Activated T-cell treated with anti-CD3 and anti-CD28 coated beads, Interleukin-2, amount 50 U/mL, for 24 hours (primary cell): ENCODE measurements at places on chromosomes 6 and 20.

GRCh38 chr6:25288518-25288917 lies 9.3 kb downstream of the CARMIL1 start:
- DNase-seq = no peak
- peaks cover 2% of the 10 kb centered on the region for H3K4me1 ChIP-seq
- no peak overlapping the region for H3K4me3 ChIP-seq
- H3K36me3 ChIP-seq = peaks cover 3% of the 10 kb centered on the region

DNA sequence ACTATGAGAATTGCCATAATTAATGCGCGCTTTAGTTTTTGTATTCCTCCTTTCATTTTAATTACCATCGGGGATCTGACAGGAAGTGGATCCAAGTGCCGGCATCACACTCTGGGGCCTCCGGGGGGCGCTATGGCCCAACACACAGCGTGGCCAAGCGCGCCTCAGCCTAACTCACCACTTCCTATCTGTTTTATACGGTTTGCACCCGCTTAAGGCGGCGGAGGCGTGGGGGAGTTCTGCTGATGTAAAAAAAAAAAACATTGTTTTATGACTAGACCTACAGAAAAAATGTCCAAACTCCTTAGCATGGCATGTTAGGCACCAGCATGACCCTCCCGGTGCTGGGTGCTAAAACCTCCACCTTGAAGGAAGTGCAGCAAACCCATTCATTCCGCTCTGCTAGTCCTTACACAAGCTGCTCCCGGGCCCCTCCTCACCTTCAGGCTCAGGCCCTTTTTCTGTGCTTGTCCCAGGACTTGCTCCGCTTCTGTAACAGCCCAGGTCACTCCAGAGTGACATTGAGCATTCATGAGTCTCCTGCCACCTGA lies 4.5 kb upstream of the EBF4 start:
- H3K36me3 ChIP-seq = no peaks in the 10 kb centered on the region
- H3K4me3 ChIP-seq = peak overlapping the region; percentile 36
- H3K4me1 ChIP-seq = peaks cover 20% of the 10 kb centered on the region

DNA sequence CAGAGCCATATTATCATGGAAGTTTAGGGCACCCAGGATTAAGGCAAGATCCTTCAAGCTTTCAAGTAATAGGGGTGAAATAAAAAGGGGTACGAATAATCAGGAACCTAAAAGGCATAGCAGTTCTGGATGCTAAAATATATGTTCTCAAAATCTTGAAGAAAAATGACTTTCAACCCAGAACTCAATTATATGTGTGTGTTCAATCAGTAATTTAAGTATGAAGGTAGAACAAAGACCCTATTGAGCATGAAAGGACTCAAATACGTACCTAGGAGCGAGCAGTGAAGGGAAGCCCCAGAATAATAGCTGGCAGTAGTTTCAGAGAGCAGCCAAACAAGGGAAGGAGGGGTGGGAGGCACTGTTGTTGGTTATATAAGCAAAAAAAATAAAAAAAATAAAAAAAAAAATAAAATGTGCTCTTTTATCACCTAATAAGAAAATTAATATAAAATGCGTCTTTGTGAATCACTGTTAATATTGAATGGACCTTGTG lies 45.4 kb downstream of the MYO6 start:
- H3K27me3 ChIP-seq = peaks cover 11% of the 10 kb centered on the region
- H3K4me1 ChIP-seq = no peaks in the 10 kb centered on the region
- no peak for DNase-seq

- H3K36me3 ChIP-seq = peaks cover 18% of the 10 kb centered on the region
- peaks cover 53% of the 10 kb centered on the region for H3K4me1 ChIP-seq
- no peak overlapping the region for H3K4me3 ChIP-seq
- no peaks in the 10 kb centered on the region for H3K27me3 ChIP-seq
These were observed 339.0 kb downstream of the SYNE1 start for GRCh38 chr6:152298055-152298647.

GRCh38 chr6:40706178-40706577 lies 119.0 kb upstream of the LRFN2 start:
- H3K4me3 ChIP-seq = no peak overlapping the region
- peaks cover 15% of the 10 kb centered on the region for H3K27me3 ChIP-seq
- no peaks in the 10 kb centered on the region for H3K36me3 ChIP-seq
- no peak overlapping the region for H3K27ac ChIP-seq
- H3K4me1 ChIP-seq = no peaks in the 10 kb centered on the region
- DNase-seq = no peak

DNA sequence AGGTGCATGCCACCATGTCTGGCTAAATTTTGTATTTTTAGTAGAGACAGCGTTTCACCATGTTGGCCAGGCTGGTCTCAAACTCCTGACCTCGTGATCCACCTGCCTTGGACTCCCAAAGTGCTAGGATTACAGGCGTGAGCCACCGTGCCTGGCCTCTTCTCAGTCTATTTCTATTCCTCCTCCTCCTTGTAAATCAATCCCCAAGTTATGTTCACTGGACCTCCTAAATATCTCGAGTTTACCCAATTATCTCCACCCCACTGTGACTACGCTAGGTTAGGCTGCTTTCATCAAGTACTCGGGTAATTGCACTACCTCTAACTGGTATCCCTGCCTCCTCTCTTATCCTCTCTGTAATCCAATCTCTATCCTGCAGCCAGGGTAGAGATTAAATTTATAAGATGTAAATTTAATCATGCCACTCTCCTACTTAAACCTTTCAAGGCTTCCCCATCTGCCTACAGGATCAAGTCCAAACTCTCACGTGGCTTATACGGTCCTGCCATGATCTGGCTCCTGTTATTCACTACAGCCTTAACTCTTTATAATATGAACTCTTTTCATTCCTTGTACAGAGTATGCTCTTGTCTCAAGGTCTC lies 837 bp upstream of the MAD2L1BP start:
- H3K27me3 ChIP-seq = no peaks in the 10 kb centered on the region
- H3K27ac ChIP-seq = peak overlapping the region; percentile 94
- peak overlapping the region; percentile 93 for H3K4me3 ChIP-seq
- no peak for DNase-seq
- peaks cover 46% of the 10 kb centered on the region for H3K4me1 ChIP-seq
- peaks cover 38% of the 10 kb centered on the region for H3K36me3 ChIP-seq

- no peak for DNase-seq
- no peaks in the 10 kb centered on the region for H3K36me3 ChIP-seq
- no peak overlapping the region for H3K4me3 ChIP-seq
- H3K27ac ChIP-seq = no peak overlapping the region
- H3K27me3 ChIP-seq = no peaks in the 10 kb centered on the region
- no peaks in the 10 kb centered on the region for H3K4me1 ChIP-seq
These were observed 565.2 kb upstream of the MARCKS start for GRCh38 chr6:113291751-113292445.

DNA sequence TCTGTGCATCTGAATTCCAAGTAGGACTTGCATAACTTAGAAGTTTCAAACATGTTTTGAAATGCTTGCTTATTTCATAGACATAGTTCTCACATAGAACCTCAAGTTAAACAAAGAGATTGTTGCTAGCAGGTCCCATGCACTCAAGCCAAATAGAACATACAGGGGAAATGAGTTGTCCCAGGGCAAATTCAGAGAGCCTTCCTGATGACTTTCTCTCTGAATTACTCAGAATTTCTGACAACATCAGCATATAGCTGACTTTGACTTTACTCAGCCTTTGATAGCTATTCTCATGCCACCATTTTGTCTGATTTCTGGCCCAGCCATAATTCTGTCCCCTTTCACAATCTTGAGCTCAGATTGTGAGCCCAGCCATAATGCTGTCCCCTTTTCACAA lies 333.2 kb upstream of the PLCB4 start:
- H3K4me3 ChIP-seq = no peak overlapping the region
- H3K4me1 ChIP-seq = no peaks in the 10 kb centered on the region
- no peaks in the 10 kb centered on the region for H3K27me3 ChIP-seq
- DNase-seq = no peak
- no peaks in the 10 kb centered on the region for H3K36me3 ChIP-seq
- H3K27ac ChIP-seq = no peak overlapping the region

GRCh38 chr6:148547110-148547509 lies 199.7 kb upstream of the UST start:
- H3K4me1 ChIP-seq = no peaks in the 10 kb centered on the region
- no peak for DNase-seq
- no peak overlapping the region for H3K4me3 ChIP-seq
- no peaks in the 10 kb centered on the region for H3K36me3 ChIP-seq
- H3K27me3 ChIP-seq = peaks cover 11% of the 10 kb centered on the region
- no peak overlapping the region for H3K27ac ChIP-seq

DNA sequence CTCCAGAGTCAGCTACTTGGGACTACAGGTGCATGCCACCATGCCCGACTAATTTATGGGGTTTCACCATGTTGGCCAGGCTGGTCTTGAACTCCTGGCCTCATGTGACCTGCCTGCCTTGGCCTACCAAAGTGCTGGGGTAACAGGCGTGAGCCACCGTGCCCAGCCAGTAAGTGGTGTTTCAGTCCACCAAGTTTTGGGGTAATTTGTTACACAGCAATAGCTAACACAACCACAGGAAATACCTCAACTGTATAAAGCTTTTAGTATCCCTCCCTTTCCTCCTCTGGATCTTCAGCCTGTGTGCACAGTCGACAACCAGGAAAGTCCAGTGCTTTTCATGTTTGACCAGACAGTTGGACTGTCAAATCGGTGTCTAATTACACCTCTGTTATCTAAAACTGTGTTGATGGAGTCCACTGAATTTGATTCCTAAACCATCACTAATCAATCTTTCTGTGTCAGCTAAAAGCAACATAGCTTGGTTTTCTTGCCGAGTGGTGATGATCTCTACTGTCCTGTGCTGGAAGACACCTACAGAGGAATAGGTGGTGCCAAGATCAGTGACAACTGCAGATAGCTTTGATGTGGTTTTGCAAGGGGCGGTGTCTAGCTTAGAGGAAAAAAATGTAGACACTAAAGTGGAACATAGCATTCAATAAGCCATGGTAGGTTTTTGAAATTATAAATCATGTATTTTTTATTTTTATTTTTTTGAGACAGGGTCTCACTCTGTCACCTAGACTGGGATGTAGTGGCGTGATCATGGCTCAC lies 22.2 kb upstream of the ZBTB2 start:
- peaks cover 20% of the 10 kb centered on the region for H3K4me1 ChIP-seq
- no peak for DNase-seq
- peak overlapping the region; percentile 23 for H3K27ac ChIP-seq
- H3K36me3 ChIP-seq = peaks cover 88% of the 10 kb centered on the region

GRCh38 chr6:158630938-158631616 lies 13.5 kb downstream of the DYNLT1 start:
- H3K4me3 ChIP-seq = no peak overlapping the region
- no peaks in the 10 kb centered on the region for H3K27me3 ChIP-seq
- H3K36me3 ChIP-seq = peaks cover 98% of the 10 kb centered on the region
- DNase-seq = peak; percentile 31

GRCh38 chr6:97074785-97075184 lies 150.3 kb downstream of the KLHL32 start:
- DNase-seq = no peak
- no peak overlapping the region for H3K4me3 ChIP-seq
- no peak overlapping the region for H3K27ac ChIP-seq
- H3K4me1 ChIP-seq = peaks cover 1% of the 10 kb centered on the region
- no peaks in the 10 kb centered on the region for H3K36me3 ChIP-seq

DNA sequence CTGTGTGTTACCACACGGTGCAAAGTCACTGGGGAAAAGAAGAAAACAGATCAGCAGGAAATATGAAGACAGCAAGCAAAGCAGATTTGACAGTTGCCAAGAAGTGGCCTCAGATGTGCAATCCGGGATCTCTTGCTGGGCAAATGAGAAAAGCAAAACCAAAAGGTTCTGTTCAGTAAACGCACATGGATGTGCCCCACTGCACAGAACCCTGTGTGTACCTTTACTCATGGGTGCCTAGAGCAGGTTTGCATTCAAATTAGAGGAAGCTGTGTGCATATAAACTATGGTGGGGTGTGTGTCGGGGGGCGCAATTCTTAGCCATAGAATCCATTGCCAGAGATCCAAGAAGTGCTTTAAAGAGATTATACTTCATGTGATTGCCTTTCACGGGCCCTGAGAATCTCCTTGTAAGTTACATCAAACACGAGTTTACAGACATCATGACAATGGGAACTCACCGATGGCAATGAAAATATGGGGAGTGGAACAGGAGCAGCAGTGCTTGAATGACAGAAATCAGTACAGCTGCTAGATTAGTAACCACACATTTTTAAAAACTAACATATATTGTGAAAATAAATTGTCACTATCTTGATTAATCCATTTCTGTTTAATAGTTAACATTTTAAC lies 154.3 kb downstream of the ADGRG6 start:
- peaks cover 7% of the 10 kb centered on the region for H3K4me1 ChIP-seq
- no peak for DNase-seq
- no peak overlapping the region for H3K4me3 ChIP-seq
- H3K27me3 ChIP-seq = peaks cover 4% of the 10 kb centered on the region
- H3K27ac ChIP-seq = no peak overlapping the region
- no peaks in the 10 kb centered on the region for H3K36me3 ChIP-seq

GRCh38 chr6:157455731-157456523 lies 74.9 kb downstream of the ZDHHC14 start:
- H3K27me3 ChIP-seq = no peaks in the 10 kb centered on the region
- peak overlapping the region; percentile 27 for H3K27ac ChIP-seq
- no peak for DNase-seq
- H3K4me3 ChIP-seq = no peak overlapping the region

GRCh38 chr6:397056-397455 lies 5.5 kb downstream of the IRF4 start:
- no peaks in the 10 kb centered on the region for H3K27me3 ChIP-seq
- peak overlapping the region; percentile 77 for H3K4me3 ChIP-seq
- H3K36me3 ChIP-seq = peaks cover 90% of the 10 kb centered on the region
- no peak for DNase-seq
- H3K27ac ChIP-seq = peak overlapping the region; percentile 92

DNA sequence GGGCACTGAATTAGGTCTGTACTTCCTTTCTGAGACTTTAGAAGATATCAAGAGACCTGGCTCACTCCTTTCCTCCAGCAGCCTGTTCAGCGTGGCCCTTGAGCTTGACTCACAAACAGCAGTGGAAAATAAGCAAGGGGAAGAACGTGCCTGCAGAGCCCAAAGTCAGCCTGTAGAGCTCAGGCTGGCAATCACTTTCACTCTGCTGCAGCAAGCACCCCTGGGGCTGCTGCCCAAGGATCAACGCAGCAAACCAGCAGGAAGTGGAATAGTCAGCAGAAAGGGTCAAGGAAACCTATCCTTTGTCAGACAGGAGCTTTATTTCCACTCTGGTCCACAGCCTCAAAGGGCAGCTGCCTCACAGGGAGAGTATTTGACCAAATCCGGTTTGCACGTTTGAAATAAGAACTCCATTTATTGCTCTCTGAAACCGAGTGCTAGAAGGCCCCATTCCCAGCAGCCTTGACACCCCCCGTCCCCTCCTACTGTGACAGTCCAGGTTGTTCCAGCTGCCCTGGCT lies 77.4 kb downstream of the PRDM1 start:
- H3K27ac ChIP-seq = peak overlapping the region; percentile 100
- peak; percentile 65 for DNase-seq
- peaks cover 65% of the 10 kb centered on the region for H3K4me1 ChIP-seq
- H3K27me3 ChIP-seq = peaks cover 3% of the 10 kb centered on the region
